ENCODE measurements at places on chromosomes 2 and 18.

GRCh38 chr2:185291035-185291647 lies 447.5 kb upstream of the FSIP2 start:
- DNase-seq: no peak

- no peak for DNase-seq
Observed at GRCh38 chr18:48751727-48752468, 198.9 kb downstream of the SMAD7 start.

DNA sequence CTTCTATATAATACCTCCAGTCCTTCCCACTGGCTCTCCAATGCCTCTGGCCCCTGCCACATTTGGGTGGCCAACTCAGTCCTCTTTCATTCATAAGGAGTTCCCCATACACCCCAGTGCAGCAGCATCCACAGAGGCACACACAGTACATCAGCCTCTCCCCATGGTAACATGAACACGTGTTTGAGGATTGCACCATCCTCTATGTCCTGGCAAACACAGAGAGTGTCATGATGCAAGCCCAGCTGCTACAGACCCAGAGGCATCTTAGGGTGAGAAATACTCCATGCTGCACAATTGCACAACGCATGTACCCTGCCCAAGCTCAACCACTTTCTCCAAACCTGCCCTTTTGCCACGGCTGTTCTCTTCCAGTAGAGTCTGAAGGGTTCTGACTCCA lies 11.5 kb downstream of the IGFBP5 start:
- no peak for DNase-seq

DNA sequence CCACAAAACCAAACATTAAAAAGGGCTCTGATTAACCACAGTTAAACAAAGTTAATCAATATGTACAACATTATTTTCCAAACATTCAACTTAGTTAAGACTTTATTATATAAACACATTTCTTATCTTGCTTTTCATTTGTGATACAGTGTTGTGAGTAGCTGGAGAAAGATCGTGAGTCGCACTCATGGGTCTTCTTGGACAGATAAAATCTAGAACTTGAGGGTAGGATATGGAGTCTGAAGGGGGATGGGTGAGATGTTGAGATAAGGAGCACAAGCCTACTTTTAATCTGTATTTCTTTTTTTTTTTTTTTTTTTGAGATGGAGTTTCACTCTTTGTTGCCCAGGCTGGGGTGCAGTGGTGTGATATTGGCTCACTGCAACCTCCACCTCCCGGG lies 22.6 kb upstream of the TMEM214 start:
- DNase-seq: no peak

DNA sequence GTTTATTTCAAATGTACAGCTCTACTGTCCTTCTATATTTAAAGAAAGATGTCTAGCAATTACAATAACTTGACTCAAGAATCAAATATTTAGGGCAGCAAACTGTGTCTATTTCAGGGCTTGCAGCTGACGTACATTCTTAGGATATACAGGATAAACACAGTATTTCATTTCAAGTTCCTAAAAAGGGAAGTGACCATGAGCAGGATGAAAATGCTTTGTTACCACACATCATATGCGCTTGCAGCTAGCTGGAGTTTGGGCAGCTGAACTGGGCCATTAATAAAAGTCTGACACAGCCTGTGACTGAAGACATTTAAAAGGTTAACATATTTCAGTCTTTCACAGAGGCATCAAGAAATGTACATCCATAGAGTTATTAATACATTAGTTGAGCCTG lies 264.6 kb upstream of the TRIB2 start:
- DNase-seq: no peak

GRCh38 chr2:187124529-187124928 lies 275.6 kb upstream of the ZSWIM2 start:
- DNase-seq: no peak

DNA sequence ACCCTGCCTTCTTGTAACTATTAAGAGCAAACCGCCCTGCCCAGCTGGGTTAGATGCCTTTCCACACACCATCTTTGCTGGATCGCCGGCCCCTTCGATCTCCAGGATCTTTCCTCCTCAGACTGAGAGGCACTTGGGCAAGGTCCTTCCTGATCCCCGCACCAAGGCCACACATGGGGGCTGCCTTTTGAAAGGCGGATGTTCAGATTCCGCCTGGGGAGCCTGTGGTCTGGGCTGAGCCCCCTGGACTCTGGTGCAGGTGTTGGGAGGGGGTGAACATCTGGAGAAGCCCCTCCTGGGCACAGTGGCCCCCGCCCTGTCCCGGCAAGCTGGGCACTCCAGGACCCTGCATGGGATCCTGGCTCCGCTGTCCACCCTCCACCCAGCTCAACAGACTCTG lies 135.4 kb upstream of the HDAC4 start:
- DNase-seq: no peak

- no peak for DNase-seq
Observed at GRCh38 chr2:172739661-172740266, 4.1 kb downstream of the RAPGEF4 start.

GRCh38 chr2:119365436-119365835 lies 1.2 kb downstream of the C2orf76 start:
- no peak for DNase-seq

GRCh38 chr2:191478799-191479679 lies 198.9 kb upstream of the NABP1 start:
- DNase-seq: peak; percentile 77

DNA sequence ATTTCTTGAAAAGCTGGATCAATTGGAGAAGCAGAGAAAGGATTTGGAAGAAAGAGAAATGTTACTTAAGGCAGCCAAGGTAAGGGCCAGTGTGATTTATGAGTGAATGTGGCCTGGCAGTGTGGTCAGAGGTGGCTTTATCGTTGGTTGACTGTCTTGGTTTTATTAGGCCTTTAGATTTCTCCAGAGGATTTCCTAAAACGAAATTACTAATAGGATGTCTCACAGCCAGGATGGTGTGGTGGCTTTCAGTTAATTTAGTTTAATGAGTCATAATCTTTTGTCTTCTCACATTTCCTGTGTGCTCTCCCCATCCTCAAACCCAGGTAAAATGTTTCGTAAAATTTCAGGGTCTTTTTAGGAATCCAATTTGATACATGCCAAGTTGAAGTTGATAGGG lies 100.8 kb downstream of the TAF4B start:
- DNase-seq: no peak

DNA sequence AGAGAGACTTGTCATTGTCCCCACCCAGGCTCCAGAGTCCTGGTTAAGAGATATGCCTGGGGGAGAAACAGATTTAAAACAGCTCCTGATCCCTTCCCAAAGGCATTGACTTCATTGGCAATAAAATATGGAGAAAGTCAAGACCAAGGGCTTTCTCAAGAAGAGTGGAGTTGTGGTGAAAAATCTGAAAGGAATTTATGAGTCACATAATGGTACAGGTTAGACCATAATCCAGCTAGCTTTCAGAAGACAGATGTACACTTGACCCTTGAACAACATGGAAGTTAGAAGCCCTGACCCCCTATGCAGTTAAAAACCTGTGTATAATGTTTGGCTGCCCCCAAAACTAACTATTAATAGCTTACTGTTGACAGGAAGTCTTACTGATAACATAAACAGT lies 599.1 kb upstream of the SOX11 start:
- no peak for DNase-seq

DNA sequence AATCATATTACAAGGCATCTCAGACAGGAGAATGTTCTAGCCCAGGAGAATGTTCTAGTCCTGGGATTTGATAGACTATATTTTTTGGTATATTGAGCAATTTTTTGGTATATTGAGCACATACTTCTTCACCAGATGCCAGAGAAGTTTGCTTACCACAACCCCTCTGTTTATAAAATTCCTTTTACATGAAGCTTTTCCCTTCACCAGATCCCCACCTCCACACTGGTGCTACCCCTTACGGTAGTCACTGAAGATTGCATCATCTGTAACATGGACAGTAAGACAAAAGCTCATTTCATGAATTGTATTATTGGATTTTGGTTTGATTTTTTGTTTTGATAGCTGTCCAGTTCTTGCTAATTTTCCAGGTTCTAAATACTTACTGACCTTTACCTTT lies 7.2 kb upstream of the HNMT start:
- no peak for DNase-seq

- no peak for DNase-seq
Observed at GRCh38 chr2:238407566-238407965, 19.2 kb upstream of the ASB1 start.

GRCh38 chr2:119939915-119940314 lies 73.0 kb upstream of the EPB41L5 start:
- DNase-seq: no peak

DNA sequence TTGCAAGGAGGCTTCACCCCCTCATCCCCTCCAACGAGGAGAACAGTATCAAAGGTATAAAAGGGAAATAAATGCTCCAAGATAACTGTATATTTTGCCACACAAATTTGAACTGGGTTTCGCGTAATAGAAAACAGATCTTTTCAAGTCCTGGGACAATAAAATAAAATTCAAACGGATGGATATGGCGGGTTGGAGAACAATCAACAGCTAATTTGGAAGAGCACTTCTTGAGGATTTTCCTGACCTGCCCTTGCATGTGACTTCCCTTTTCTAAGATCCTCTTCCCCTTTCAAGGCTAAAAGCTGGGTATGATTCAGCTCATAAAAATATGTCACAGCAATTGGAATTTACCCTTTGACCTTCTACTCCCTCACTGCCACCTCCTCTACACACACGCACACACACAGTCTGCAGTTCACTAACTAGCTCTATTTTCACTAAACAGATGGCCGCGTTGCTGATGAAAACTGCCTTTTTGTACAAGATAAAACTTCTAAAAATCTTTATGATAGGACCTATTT lies 386.9 kb downstream of the FIGN start:
- DNase-seq: no peak

- no peak for DNase-seq
Observed at GRCh38 chr2:165576409-165577154, 107.1 kb downstream of the CSRNP3 start.

Measured in NCI-H146 (cell line).